Uterus (tissue), 4 donors: ENCODE measurements at places on chromosomes 12 and 14. TPM values are rescaled to one million over a fixed set of nuclear protein-coding genes. Genes with fewer than 3 reads are reported as not detected.

GRCh38 chr12:55722948-55723347 lies 2.8 kb downstream of the RDH5 start:
- no peak for DNase-seq

- DNase-seq, result no peak
Observed at GRCh38 chr14:35300228-35300627, 8.0 kb downstream of the PSMA6 start.

GRCh38 chr14:59214702-59215302 lies 26.3 kb downstream of the DAAM1 start:
- no peak for DNase-seq

DNA sequence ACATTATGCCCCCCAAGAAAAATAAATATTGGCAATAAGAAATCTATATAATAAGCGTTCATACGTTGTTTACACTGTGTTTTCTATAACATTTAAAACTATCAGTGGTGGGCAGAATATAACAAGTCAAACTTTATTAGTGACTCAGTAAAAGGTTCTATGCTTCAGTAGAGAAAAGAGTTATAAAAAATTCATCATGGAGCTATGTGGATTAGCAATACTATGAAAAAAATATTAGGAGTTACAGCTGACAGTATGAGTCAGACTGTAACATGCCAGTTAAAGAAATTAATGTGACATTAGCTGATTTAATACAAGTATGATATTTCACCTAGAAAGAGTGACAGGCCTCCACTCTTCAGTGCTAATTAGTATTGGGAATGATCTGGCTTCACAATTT lies 125.1 kb upstream of the GARIN6 start:
- no peak for DNase-seq

DNA sequence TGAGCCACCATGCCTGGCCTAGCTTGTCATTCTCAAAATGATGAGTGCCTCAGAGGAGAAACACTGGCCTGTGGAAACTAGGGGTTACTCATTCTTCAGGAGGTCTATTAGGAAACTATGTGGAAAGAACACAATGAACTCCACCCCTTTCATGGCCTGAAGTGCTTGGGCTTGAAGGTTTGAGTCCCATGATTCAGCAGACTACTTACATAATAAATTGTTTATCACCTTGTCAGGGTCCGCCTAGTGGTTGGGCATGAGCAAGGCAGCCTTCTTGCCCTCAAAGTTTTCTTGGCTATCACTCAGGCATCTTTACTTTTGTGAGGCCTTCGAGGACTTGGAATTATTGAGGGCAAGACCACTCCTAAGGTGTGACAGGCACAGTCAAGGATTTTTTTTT lies 251.2 kb downstream of the ACSS3 start:
- DNase-seq, result no peak

The E2F7 gene
- total RNA-seq, result not detected

DNA sequence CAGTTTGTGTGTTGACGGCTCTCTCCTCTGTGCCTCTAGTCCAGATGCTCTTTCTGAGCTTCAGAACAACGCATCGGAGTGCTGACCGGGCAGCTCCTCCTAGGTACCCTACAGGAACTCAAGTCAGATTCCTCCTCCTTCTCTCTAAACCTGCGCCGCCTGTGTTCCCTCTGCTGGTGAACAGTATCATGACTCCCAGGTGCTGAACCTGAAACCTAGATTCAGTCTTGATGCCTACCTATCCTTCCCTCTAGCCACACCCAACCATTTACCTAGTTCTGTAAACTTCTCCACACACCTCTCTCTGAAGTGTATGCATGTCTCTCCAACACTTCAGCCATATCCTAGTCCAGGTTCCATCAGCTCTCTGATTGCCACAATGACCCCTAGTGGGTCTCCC lies 112.7 kb downstream of the EFCAB11 start:
- DNase-seq, result no peak

The ASB2 gene
- 84.1 TPM for total RNA-seq

GRCh38 chr14:60095231-60095630 lies 3.5 kb downstream of the PCNX4 start:
- DNase-seq, result no peak

- DNase-seq, result no peak
Observed at GRCh38 chr14:61889914-61890351, 127.7 kb downstream of the SNAPC1 start.
